Osteocyte (in vitro differentiated cells): ENCODE measurements at places on chromosomes 6 and 20. TPM values are rescaled to one million over a fixed set of nuclear protein-coding genes. Genes with fewer than 3 reads are reported as not detected.
A peak's percentile ranks its signal among the peaks of the same experiment; 100 is the strongest.

- H3K4me3 ChIP-seq, result no peak overlapping the region
- no peaks in the 10 kb centered on the region for H3K27me3 ChIP-seq
- peaks cover 29% of the 10 kb centered on the region for H3K4me1 ChIP-seq
Observed at GRCh38 chr6:20688710-20689500, 154.6 kb downstream of the CDKAL1 start.

SAMD5 gene
- 15.8 and 18.6 TPM in 2 replicates for total RNA-seq

DNA sequence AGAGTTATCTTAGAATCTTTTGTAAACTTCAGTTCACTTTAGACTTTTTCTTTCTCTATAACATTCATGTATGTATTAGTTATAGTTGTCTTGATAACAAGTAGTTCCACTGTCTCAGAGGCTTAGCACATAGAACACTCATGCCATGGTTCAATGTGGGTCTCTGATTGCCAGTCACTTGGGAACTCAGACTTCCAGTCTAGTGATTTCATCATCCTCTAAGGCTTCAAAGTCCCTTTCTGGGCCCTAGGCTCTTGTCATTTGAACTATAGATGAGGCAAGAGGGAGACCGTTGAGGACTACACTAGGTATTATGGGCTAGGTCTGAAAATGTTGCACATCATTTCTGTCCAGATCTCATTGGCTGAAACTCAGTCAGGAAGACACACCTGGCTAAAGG, 8.4 kb upstream of the EEF1E1 start:
- no peaks in the 10 kb centered on the region for H3K36me3 ChIP-seq
- DNase-seq, result no peak
- H3K4me3 ChIP-seq, result no peak overlapping the region

DNA sequence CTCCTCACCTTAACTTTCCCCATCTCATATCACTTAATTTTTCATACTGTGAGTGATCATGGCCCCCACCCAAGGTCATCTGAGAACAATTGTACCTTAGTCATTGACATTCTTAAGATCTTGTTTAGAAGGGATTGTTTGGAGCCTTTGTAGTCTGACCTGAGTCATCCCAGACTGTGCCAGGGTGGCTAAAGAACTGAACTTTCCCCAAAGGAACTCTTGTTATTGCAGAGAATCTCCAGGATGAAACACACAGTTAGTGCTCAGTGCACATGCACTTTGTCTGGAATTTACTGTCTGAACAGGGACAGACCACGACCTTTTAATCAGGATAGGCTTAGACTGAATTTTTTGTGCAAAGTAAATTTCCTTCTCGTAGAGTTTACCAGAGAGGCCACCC, 112.6 kb upstream of the CCN2 start:
- H3K27ac ChIP-seq, result peak overlapping the region; percentile 31
- peaks cover 45% of the 10 kb centered on the region for H3K4me1 ChIP-seq
- DNase-seq, result no peak
- no peaks in the 10 kb centered on the region for H3K27me3 ChIP-seq

DNA sequence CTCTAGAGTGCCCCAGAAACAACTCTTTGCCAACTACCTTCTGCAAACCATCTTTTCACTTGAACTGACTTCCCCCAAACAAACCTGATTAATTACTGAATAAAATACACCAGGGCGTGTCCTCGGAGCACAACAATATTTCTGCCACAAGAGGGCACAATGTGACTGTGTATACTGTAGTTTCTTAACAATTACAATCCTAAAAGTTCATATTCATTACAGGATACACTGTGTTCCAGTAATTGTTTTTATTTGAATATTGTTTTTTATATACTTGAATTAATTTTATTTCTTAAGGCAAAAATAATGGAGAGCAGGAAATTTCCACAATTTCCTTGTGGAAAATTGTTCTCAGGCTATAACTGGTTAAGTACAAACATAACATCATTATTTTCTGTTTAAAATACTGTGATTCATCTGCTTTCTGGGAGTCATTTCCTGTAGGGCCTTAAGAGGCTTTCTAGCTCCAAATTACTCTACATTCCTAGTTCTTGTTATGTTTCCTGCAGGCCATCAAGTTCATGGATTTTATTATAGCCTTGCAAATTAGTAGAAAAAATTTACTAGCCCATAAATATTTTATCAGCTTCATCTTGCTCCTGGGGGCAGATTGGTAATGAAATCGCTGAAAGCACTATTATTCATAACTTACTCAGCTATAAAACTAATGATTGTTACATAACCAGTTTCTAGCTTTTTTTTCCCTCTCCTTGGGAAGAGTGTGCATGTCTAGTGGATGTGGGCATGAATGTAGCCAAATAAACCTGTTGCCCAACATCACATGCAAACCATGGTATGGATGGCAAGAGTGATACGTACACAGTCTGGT, 51.9 kb upstream of the SLC22A16 start:
- DNase-seq, result no peak
- H3K27me3 ChIP-seq, result no peaks in the 10 kb centered on the region
- peak overlapping the region; percentile 92 for H3K27ac ChIP-seq
- H3K4me1 ChIP-seq, result peaks cover 24% of the 10 kb centered on the region

DNA sequence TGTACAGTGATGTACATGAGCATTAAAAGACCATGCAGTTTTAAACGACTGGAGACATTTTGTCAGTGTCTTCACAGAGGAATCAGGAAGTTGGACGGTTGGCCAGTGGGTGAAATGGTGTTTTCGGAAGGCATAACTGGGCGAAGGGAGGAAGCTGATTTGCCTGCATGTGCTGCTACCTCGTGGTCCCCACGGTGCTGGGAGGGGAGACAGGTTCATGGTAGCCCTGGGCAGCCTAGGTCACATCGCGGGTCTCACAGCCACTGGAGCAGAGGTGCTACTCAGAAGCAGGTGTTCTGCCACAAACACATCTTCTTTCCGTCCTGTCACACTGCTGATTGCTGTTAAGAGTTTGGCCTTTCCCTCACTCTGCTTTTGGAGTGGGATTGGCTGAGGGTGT, 35.2 kb downstream of the HIVEP1 start:
- H3K4me3 ChIP-seq, result no peak overlapping the region
- no peak overlapping the region for H3K27ac ChIP-seq
- peaks cover 5% of the 10 kb centered on the region for H3K36me3 ChIP-seq
- no peaks in the 10 kb centered on the region for H3K27me3 ChIP-seq

DEFB124 gene
- not detected in 2 replicates for total RNA-seq

GRCh38 chr6:134307870-134308269, 10.0 kb downstream of the SGK1 start:
- no peak for DNase-seq
- no peak overlapping the region for H3K27ac ChIP-seq
- peaks cover 2% of the 10 kb centered on the region for H3K4me1 ChIP-seq
- H3K4me3 ChIP-seq, result no peak overlapping the region

DDO gene
- not detected in 2 replicates for total RNA-seq

- peaks cover 22% of the 10 kb centered on the region for H3K4me1 ChIP-seq
- no peak overlapping the region for H3K27ac ChIP-seq
- no peaks in the 10 kb centered on the region for H3K27me3 ChIP-seq
- DNase-seq, result no peak
- H3K36me3 ChIP-seq, result no peaks in the 10 kb centered on the region
Observed at GRCh38 chr6:149179431-149179830, 138.1 kb upstream of the TAB2 start.

- H3K36me3 ChIP-seq, result no peaks in the 10 kb centered on the region
- no peak overlapping the region for H3K4me3 ChIP-seq
- no peak for DNase-seq
- H3K4me1 ChIP-seq, result no peaks in the 10 kb centered on the region
- no peak overlapping the region for H3K27ac ChIP-seq
- no peaks in the 10 kb centered on the region for H3K27me3 ChIP-seq
Observed at GRCh38 chr6:24761193-24761835, 13.4 kb upstream of the GMNN start.

- no peak overlapping the region for H3K27ac ChIP-seq
- no peak overlapping the region for H3K4me3 ChIP-seq
- no peaks in the 10 kb centered on the region for H3K36me3 ChIP-seq
- no peaks in the 10 kb centered on the region for H3K27me3 ChIP-seq
Observed at GRCh38 chr20:58550275-58551059, 35.3 kb upstream of the APCDD1L start.

- H3K4me1 ChIP-seq, result no peaks in the 10 kb centered on the region
- H3K27me3 ChIP-seq, result peaks cover 5% of the 10 kb centered on the region
- no peak for DNase-seq
- no peaks in the 10 kb centered on the region for H3K36me3 ChIP-seq
- no peak overlapping the region for H3K4me3 ChIP-seq
- no peak overlapping the region for H3K27ac ChIP-seq
Observed at GRCh38 chr6:126548300-126548699, 208.4 kb downstream of the CENPW start.

DNA sequence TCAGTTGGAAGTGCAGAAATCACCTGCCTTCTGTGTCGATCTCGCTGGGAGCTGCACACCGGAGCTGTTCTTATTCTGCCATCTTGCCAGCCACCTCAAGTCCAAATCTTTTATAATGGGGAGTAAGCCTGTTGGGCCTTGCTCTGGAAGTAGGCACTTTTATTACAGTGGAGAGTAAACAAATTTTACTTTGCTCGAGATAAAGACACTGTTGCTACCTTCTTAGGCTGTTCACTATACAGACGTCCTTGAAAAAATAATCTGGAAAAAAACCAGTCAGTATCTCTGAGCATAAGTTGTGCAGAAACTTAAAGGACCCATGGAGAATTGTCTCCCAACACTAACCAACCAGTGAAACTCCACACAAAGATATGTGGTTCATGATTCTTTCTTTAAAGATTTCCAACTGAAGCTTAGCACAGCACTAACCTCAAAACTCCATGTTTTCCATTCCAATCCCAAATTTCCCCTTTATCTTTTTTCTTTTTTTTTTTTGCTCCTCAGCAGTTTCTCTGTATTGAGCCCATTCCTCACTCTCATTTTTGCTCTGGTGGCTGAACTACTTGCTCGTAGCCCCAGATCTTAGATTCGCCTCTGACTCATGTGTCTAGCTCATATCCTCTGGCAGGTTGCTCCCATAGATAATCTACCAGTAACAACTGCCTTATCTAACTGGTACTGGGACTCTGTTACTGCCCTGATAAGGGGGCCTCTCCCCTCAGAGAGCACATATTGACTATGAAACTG, 34.3 kb upstream of the COL9A1 start:
- no peak overlapping the region for H3K4me3 ChIP-seq
- no peaks in the 10 kb centered on the region for H3K36me3 ChIP-seq
- no peak overlapping the region for H3K27ac ChIP-seq

DNA sequence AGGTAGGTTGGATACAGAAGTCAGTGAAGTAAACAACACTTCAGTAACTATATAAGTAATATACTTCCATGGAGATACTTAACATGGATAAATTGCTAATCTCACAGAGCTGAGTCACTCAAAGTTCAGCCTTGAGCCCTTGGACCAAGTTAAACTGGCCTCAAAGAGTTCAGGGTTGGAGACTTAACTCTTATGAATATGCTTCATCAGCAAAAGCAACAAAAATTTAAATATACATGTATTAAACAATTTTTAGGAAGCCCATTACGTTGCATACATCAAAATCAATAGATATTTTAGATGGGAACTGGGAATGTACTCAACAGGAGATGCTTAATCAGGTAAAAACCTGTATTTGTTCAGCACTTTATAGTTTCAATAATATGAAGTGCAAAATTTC, 12.2 kb downstream of the MTCL3 start:
- no peaks in the 10 kb centered on the region for H3K4me1 ChIP-seq
- DNase-seq, result no peak
- H3K27ac ChIP-seq, result no peak overlapping the region

GRCh38 chr20:13778827-13779226, 5.9 kb downstream of the ESF1 start:
- peaks cover 36% of the 10 kb centered on the region for H3K36me3 ChIP-seq
- no peak for DNase-seq
- H3K27me3 ChIP-seq, result no peaks in the 10 kb centered on the region
- peaks cover 15% of the 10 kb centered on the region for H3K4me1 ChIP-seq
- H3K4me3 ChIP-seq, result no peak overlapping the region

GRCh38 chr6:125855783-125856182, 65.0 kb downstream of the NCOA7 start:
- H3K4me1 ChIP-seq, result peaks cover 8% of the 10 kb centered on the region
- no peaks in the 10 kb centered on the region for H3K27me3 ChIP-seq
- H3K27ac ChIP-seq, result no peak overlapping the region
- H3K36me3 ChIP-seq, result peaks cover 21% of the 10 kb centered on the region

RIPOR2 gene
- total RNA-seq, result 4.8 and 6.3 TPM in 2 replicates

DNA sequence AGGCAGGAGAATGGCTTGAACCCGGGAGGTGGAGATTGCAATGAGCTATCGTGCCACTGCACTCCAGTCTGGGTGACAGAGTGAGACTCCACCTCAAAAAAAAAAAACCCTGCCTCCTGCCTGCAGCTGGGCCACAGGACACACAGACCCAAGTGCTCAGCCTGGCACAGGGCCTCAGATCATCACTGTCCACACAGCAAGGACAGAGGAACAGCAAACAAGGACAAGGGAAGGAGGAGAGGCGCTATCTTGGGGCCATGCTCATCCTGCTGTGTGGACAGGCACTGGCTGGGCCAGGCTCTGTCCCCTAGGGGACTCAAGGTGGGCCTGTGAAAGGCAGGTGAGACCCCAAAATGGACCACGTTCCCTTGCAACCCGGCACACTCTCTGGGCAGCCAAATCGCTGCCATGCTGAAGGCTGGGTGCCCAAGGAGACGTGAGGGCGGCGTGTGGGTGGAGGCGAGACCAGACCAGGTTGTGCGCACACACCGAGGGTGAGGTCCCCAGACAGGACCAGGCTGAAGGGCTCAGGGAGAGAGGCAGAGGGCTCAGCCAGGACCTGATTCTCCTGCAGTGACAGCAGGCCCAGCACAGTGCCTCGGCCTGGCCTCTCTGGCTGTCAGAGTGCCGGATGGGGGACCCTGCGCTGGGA, 9.1 kb downstream of the UCKL1 start:
- no peaks in the 10 kb centered on the region for H3K36me3 ChIP-seq
- DNase-seq, result no peak
- H3K4me3 ChIP-seq, result no peak overlapping the region
- H3K27me3 ChIP-seq, result no peaks in the 10 kb centered on the region

- peaks cover 14% of the 10 kb centered on the region for H3K4me1 ChIP-seq
- no peak overlapping the region for H3K27ac ChIP-seq
- H3K4me3 ChIP-seq, result no peak overlapping the region
- H3K27me3 ChIP-seq, result no peaks in the 10 kb centered on the region
- H3K36me3 ChIP-seq, result no peaks in the 10 kb centered on the region
Observed at GRCh38 chr6:38493931-38494547, 145.7 kb downstream of the BTBD9 start.

MOCS1 gene
- total RNA-seq, result 14.9 and 15.1 TPM in 2 replicates

DNA sequence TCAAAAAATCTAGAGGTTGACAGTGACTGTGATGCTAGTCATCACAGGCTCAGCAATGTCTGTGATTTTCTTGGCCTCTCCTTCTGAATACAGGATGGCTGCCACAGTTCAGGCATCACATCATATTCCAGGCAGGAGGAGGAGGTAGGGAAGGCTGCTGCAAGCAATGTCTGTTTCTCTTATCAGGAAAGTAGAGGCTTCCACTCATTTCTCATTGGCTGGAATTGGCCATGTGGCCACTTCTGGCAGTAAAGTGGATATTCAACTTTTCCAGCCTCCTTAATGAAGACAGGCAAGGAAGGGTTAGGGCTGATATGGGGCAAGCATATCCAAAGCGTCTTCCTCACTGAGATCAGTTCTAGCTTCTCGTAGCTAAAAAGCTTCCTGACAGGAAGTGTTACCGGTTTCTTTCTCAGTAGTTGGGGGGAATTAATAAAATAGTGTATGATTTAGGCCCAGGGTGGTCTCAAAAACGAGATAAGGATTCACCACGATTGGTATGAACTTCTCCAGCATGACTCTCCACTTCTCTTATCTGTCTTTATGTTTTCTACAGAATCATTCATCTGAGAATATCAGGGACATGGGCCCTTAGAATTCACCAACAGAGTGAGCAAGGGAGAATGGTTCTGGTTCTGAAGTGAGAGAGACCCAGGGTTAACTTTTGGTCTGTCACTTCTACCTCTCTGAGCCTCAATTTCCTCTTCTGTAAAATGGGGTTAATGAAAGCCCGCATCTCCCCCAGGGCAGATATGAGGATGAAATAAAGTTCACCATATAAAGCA, 32.7 kb upstream of the PSMF1 start:
- H3K4me3 ChIP-seq, result no peak overlapping the region
- no peaks in the 10 kb centered on the region for H3K27me3 ChIP-seq
- H3K4me1 ChIP-seq, result no peaks in the 10 kb centered on the region
- no peak for DNase-seq
- no peak overlapping the region for H3K27ac ChIP-seq
